ENCODE measurements at places on chromosomes 4 and X. TPM values are rescaled to one million over a fixed set of nuclear protein-coding genes. Genes with fewer than 3 reads are reported as not detected.

Gene GUCY1B1
- total RNA-seq, result 11.3 TPM

- DNase-seq, result no peak
Observed at GRCh38 chrX:109629310-109629709, 4.3 kb upstream of the KCNE5 start.

Gene RIPPLY1
- total RNA-seq, result not detected

GRCh38 chrX:357693-358471 is 28.8 kb downstream of the PPP2R3B start:
- DNase-seq, result no peak

Gene DMRTC1B
- total RNA-seq, result not detected

GRCh38 chr4:186749611-186750281 is 26.1 kb upstream of the FAT1 start:
- no peak for DNase-seq

DNA sequence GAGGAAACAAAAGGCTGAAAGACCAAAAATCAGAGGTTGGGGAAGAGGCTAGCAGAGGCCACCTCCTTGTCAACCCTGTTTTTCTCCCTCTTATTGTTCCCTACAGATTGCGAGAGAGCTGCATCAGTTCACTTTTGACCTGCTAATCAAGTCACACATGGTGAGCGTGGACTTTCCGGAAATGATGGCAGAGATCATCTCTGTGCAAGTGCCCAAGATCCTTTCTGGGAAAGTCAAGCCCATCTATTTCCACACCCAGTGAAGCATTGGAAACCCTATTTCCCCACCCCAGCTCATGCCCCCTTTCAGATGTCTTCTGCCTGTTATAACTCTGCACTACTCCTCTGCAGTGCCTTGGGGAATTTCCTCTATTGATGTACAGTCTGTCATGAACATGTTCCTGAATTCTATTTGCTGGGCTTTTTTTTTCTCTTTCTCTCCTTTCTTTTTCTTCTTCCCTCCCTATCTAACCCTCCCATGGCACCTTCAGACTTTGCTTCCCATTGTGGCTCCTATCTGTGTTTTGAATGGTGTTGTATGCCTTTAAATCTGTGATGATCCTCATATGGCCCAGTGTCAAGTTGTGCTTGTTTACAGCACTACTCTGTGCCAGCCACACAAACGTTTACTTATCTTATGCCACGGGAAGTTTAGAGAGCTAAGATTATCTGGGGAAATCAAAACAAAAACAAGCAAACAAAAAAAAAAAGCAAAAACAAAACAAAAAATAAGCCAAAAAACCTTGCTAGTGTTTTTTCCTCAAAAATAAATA is 179.9 kb downstream of the AR start:
- no peak for DNase-seq

Gene CENPVL3
- not detected for total RNA-seq

Gene CXorf38
- 9.1 TPM for total RNA-seq

Gene FGA
- not detected for total RNA-seq

GRCh38 chrX:104098151-104098808 is 14.0 kb upstream of the ZCCHC18 start:
- DNase-seq, result no peak

Gene PNMA3
- 2.6 TPM for total RNA-seq

DNA sequence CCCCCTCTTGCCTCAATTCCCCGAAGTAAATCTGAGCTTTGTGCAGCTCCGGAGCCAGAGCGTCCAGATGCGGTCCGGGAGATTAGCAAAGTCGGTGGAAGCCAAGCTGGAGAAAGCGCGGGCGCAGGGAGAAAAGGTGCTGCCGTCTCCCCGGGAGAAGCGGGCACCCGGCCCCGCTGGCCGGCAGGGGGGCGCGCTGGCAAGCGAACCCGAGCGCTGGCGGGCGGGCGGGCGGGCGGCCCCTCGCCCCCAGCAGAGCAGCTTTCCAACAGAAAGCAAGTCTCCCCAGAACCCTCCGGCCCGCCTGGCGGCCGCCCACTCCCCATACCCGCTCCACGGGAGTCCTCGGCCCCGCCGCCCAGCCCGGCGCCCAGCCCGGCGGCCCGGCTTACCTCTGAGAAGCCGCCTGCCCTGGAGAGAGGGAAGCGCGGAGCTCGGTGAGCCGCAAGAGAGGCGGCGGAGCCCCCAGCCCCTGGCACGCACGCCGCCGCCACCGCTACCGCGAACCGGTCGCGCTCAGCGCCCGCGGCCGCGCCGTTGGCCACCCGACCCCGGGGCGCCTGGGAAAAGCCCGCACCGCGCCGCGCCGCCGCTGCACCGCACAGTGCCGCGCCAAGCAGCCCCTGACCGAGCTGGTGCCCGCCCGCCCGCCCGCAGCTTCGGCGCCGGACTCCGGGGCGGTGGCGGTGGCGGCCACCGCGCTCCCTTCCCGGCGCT is 529 bp upstream of the CITED1 start:
- no peak for DNase-seq

Gene FGFR3
- total RNA-seq, result 15.4 TPM

DNA sequence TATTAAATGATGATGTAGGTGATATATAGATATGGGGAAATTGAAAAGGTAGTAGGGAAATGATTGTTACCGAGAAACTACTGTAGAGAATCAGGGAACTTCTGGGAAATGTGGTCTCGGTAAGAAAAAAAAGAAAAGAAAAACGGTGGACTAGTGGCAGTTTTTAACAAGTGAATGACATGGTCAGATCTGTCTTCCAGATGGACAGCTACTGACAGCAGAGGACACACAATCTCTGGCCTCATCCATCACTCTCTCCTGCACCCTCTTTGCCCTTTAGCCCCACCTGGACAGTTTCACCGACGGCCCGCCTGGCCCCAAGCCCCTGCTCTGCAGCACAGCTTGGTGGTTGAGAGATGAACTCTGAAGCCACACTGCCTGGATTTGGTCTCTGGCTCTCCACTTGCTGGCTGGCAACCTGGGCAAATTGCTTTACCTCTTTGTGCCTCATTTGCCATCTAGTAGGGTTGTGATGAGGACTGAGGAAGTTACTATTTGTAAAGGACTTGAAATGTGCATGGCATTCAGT is 23.4 kb downstream of the RBM47 start:
- DNase-seq, result no peak

GRCh38 chr4:4859799-4860599 is 534 bp downstream of the MSX1 start:
- DNase-seq, result no peak

DNA sequence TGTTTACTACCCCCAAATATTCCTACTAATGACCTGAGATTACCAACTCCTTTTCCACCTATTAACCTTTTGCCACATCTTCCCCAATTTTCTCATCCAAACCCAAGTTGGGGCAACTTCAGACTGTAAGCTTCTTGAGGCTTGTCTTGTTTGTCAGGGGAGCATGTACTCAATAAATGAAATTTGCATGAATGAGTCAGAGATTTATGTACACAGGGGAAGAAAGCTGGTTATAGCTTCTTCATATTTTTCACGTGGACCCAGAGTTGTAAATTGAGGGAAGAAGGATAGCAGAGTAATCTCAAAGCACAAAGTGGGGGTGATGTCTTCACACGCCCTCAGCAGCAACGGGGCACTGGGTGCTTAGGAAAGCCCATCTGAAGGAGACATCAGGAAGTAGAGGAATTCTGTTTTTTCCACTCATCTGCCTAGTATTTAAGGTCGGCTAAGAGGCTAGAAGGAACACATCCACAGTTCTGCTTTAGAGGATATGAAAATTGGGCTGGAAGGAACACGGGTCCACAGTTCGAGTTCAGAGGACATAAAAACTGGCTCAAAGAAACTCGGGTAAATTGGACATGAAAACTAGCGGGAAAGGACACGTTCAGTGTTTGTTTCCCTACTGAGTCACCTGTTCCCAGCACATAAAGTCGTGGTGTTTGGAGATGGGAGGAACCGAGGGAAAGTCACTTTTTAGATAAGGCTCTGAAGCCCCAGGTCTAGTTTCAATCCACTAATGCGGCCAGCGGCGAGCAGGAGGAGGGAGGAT is 696 bp upstream of the CA5B start:
- DNase-seq, result no peak

Gene PCSK1N
- 4.3 TPM for total RNA-seq

DNA sequence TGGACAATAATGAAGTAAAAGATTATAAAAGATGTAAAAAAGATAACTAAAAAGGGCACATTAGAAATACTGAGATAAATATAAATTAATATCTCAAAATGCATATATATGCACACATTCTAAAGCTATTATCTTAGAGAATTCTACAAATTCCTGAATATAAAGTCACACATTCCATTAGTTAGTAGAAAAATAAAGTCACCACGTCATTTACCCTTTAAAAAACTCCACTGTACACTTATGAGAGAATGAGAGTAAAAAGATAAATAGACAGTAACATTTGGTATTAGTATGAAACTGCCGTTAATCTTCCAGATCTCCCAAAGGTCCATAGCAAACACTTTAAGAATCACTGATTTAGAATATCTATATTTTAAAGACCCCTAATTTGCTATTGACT is 67.2 kb upstream of the IL15 start:
- no peak for DNase-seq

GRCh38 chr4:111812114-111812513 is 333.1 kb upstream of the FAM241A start:
- no peak for DNase-seq

DNA sequence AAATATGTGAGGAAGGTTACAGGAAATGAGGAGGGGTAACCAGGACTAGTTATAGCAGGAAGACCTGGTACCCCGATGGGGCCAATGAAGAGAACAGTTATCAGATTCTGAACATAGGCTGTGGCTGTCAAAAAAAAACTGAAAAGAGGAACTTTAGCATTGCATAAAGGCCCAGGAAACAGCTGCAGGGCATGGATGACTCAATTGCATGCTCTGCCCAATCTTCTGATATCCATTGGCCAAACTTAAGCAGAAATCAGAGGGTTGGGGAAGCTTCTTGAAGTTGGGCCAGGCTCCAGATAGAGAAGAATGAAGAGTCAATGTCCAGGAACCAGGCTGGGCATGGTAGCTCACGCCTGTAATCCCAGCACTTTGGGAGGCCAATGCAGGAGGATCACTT is 1222.4 kb upstream of the PRKX start:
- no peak for DNase-seq

Gene BCLAF3
- 3.3 TPM for total RNA-seq

- DNase-seq, result no peak
Observed at GRCh38 chrX:24372021-24372763, 11.8 kb downstream of the SUPT20HL1 start.

DNA sequence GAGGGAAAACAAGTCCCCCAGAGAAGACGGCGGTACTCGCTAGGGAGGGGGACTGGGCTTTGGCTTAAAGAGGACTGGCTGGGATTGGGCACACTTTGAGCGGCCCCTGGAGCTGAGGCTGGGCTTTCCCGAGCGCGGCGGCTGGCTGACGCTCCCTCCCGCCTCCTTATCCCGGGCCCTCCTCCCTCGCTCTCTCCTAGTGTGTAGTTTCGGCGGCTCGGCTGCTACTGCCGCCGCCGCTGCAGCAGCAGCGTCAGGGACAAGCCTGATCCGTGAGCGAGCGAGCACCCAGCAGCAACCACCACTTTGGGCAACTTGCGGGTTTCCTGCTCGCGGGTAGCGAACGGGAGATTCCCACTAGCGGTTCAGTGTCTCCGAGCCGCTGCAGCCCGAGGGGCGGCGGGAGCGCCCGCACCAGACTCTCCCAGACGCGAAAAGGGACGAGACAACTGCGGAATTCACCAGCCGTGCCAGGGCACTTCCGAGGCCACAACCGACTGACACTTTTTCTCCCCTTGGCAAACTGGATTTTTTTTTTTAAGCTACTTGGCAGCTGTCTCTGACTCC is 632 bp upstream of the PCDH7 start:
- DNase-seq, result no peak

DNA sequence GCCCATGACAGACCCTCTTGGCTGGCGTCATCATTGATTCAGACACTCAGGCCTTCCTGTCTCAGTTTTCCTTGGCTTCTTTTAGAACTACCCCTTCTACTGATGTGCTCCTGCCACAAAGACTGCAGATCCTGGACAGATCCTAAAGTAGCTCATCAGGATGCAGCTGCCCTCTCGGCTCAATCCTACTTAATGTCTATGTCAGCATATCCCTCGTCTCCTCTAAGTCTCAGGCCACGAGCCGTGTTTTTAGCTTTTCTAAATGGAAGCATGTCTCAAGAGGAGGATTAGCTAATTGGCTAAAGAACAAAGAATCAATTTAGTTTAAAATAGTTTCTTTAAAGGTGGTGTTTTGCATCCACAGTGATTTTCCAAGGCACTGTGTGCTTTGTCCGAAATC is 447.7 kb downstream of the STIM2 start:
- no peak for DNase-seq

DNA sequence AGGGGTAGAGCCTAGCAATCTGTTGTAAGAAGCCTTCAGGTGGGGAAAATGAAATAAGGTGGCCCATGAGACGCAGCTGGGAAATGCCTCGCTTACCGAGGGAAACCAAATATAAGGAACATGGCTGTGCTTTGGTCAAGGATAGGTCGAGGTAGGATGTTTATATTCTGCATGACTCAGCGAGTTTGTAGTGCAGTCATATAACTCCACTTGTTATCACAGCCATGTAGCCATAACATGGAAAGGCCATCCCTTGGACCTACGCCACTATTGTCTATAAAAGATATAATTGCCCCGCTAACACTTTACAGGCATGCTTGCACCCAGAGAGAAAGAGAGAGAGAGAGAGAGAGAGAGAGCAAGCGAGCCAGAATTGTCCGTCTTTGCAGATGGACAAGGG is 80.9 kb upstream of the GLRA2 start:
- DNase-seq, result no peak

Gene SASH3
- total RNA-seq, result 2.1 TPM

DNA sequence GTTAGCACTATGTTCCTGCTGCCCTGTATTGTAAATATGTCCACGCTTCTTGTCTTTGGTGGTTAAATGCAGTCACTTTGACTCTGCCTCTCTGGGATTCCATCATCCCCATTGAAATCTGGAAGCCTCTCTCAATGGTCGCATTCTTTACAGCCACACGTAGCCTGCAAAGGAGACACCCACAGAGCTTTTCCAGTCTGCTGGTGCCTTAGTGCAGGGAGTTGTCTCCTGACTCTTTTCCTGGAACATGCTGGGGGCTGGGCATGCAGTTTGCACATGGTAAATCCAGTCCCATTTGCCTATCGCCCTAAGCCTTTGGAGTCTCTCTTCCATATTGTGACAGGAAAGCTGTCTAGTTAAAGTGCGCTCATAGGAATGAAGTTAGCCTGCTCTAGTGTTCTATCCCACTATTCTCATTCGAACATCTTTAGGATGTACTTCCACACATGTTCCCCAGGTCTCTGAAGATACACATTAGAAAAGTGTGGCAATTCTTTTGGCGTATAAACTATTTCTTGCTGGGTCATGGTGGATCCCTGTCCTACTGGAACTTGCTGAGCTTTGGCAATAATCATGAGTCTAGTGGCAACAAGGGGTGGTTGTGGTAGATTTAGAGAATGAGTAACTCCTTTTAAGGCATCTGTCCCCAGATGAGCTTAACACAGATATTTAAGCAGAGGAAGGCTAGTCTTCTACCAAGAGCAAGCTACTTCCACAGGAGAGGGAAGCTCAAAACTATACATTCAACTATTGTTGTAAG is 33.7 kb downstream of the COQ2 start:
- DNase-seq, result no peak

Gene DMRTC1
- total RNA-seq, result not detected
